ENCODE measurements at places on chromosomes 5 and 9.

GRCh38 chr5:129563585-129563984, 103.5 kb downstream of the ADAMTS19 start:
- DNase-seq, result no peak

DNA sequence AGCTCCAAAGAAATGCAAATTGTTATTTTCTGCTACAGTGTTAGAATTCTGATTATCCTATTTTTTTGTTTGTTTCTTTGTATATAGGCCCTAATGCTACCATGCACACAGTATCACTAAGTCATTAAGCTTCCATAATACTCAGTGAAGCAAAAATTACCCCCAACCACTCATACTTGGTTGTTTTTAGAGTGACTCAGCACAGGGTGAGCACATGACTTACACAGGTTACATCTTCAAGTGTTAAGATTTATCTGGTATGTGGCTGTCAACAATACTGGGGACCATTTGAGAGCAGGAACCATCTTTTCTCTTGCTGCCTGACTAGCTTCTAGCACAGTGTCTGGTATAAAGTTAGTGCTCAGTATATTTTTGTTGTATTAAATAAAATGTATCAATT, 255.8 kb upstream of the SLC24A2 start:
- DNase-seq, result no peak

GRCh38 chr5:180156141-180156540, 52.9 kb downstream of the RASGEF1C start:
- no peak for DNase-seq

DNA sequence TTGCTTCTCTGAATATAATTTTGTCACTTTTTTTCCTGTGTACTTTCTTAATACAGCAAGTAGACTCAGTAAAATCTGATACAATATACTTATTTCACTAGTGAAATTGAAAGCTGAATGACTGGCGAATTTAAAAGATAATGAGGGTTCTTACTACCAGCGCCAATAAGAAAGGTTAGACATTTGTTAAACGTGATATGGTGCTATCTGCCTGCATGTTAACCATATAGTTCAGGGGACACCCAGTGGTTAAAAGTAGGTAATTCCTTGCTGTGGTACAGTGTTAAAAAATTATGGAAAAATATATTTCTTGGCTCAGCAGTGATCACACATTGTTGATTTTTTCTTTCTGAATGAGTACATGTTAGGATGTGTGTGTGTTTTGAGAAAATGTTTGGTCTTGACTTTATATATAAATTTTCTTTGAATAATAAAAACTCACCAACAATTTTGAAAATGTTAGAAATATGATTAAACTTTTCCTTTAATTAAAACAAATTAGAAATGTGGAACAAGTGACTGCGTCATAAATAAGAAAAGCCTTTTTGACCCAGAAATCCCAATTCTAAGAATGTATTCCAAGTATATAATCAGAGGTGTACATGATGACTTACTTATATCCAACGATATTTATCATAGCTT, 25.8 kb downstream of the CAST start:
- no peak for DNase-seq

DNA sequence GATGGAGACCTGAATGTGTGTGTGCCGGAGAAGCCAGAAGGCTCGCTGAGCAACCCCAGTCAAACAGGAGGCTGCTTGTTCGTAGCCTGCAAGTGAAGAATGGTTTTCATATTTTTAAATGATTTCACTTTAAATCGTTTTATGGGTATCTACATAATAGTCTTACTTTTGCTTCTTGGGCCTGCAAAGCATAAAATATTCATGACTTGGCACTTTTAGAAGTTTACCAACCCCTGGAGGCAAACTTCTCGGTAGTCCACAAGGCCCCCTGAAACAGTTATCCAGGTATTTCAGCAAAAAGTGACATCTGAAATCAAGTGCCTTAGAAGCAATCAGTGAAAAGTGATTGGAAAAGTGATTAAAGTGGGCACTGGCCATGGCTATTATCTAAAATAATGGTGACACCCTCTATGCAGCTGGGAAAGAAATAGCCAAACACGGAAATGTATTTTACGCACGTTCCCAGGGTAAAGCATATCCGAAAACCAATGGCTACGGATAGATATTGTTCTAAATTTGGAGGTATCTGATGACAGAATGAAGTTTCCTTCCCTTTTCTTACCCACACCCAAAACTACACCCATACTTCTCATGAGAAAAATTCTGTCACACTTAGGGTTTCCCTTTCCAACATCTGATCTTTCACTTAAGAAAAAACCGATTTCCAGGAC, 39.0 kb downstream of the RAPGEF1 start:
- no peak for DNase-seq

DNA sequence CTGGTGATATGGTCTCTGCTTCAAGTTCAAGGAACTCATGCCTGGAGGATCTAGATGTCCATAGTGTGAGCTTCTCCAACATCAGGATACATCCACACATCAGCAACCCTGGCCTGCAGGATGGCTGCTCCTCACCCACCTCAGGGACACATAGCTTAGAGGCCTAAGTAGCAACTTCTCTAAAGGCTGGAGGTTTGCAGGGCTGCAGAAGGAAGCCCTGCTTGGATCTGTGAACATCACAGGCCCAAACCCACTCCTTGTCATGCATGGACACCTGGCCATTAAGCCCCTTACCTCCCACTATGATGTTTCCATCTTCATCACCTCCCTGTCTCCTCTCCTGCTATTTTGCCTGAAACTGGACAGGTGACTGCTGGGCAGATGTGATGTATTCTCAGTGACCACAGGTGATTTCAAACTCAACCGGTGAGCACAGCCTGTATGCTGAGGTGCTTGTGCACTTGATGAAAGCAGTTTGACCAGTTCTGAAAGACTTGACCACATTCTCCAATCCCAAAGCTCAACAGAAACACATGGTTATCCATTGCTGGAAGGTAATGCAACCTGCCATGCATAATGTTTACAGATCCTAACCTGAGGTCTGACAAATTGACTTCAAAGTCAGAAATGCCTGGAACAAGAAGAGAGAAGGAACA, 205.2 kb downstream of the FSTL4 start:
- DNase-seq, result no peak

- no peak for DNase-seq
Measured at GRCh38 chr5:178238711-178239592, 6.3 kb upstream of the PHYKPL start.

- DNase-seq, result no peak
Measured at GRCh38 chr9:785997-786396, 55.5 kb upstream of the DMRT1 start.

- DNase-seq, result no peak
Measured at GRCh38 chr9:129007035-129007765, 20.9 kb downstream of the SH3GLB2 start.

- no peak for DNase-seq
Measured at GRCh38 chr5:160183075-160183474, 46.2 kb upstream of the FABP6 start.
